ENCODE measurements at places on chromosomes 11 and 22. TPM values are rescaled to one million over a fixed set of nuclear protein-coding genes. Genes with fewer than 3 reads are reported as not detected.
A peak's percentile ranks its signal among the peaks of the same experiment; 100 is the strongest.

- H3K36me3 ChIP-seq: no peaks in the 10 kb centered on the region
- no peak overlapping the region for H3K4me3 ChIP-seq
- H3K27ac ChIP-seq: no peak overlapping the region
- no peak for DNase-seq
Measured at GRCh38 chr22:44525941-44526778, 28.1 kb upstream of the RTL6 start.

DNA sequence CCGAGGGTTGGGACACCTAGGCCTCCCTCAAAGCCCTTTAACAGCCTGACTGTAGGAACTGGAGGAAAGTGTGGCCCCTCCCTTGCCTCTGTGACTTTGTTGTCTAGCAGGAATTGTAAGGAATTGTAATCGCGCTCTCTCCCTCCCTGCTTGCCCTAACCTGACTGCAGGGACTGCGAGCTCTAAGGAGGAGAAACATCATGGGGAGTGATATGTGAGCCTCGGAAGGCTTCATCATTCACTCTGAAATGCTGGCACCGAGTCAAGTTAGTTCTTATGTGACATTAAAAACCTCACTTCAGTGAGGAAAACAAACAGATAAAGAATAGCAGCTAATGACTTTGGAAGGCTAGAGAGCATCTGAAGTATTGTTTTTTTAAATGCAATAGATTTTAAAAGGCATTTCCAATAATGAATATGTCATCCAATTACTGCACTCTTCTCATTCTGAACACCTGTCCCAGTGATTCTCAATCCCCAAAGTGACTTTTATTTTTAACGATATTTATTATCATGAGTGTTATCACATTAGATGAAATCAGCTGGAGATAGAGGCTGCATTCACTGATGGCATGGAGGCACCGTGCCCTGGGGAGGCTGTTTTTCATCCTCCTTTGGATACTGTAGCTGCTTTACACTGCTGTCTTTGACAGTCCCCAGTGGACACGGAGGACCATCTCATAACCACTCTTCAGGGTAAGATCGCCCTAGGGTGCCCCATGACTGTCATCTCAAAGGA is 58.5 kb upstream of the NTM start:
- H3K27ac ChIP-seq: no peak overlapping the region
- DNase-seq: no peak
- no peaks in the 10 kb centered on the region for H3K36me3 ChIP-seq

DNA sequence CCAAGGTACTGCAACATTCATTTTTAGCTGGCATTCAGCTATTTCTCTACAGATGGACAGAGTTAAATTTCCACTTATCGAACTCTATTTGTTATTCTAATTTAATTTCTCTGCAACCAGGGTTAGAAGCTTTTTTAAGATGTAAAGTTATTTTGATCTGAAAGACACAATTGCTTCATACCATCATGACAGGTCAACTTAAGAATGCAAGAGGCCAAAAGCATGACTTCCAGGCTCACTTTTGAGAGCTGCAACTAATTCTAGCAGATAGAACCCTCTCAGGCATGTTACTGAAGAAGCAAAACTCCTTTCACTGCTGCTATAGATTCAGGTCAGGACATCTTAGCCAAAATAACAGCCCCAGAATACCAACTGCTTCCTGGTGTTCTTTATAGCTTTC is 86.5 kb upstream of the GALNT18 start:
- no peaks in the 10 kb centered on the region for H3K27me3 ChIP-seq
- H3K4me3 ChIP-seq: no peak overlapping the region
- no peaks in the 10 kb centered on the region for H3K4me1 ChIP-seq
- no peak for DNase-seq
- H3K27ac ChIP-seq: no peak overlapping the region

- peak within 1 kb of the TSS; percentile 43 for H3K4me3 ChIP-seq
- H3K27me3 ChIP-seq: no peaks in the 10 kb centered on the region
- H3K36me3 ChIP-seq: no peaks in the 10 kb centered on the region
- H3K27ac ChIP-seq: peak within 1 kb of the TSS; percentile 95
- peaks cover 26% of the 10 kb centered on the region for H3K4me1 ChIP-seq
- DNase-seq: peak; percentile 73
Measured at GRCh38 chr11:12377106-12377823, at the start of gene PARVA. Gene PARVA (plus strand): TSS chr11:12377571. CDS start chr11:12377648, 77 bp downstream.

DNA sequence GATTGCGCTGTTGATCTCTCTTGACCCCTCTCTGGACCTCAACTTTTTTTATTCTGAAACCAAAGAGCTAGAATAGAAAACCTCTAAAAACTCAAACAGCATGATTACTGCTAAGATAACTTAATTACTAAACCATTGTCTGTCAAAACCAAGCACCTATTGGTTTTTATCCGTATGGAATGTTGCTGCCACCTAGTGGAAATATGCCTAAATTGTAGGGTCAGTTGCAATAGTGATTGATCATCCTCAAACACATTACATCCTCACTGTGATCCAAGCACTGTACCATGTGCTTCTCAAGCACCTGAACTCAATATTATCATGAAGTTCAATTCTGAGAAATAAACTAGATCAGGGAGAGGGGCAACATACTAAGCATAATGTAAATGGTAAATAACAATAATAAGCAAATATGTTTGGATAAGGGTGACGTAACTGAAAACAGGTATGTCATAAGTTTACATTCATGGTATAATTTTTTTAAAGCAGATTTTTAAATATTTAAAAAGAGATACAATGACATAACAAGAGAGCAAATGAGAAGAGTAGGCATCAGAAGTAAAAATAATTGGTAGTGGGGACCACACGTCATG is 3.8 kb upstream of the OR5A2 start:
- H3K4me1 ChIP-seq: no peaks in the 10 kb centered on the region
- H3K27me3 ChIP-seq: no peaks in the 10 kb centered on the region
- no peak overlapping the region for H3K4me3 ChIP-seq
- no peaks in the 10 kb centered on the region for H3K36me3 ChIP-seq
- H3K27ac ChIP-seq: no peak overlapping the region
- peak; percentile 8 for DNase-seq

GRCh38 chr22:25564320-25564978 is at the start of gene GRK3:
Gene GRK3 (plus strand): TSS chr22:25564675. CDS start chr22:25565041, 366 bp downstream.
- H3K36me3 ChIP-seq: no peaks in the 10 kb centered on the region
- peak within 1 kb of the TSS; percentile 83 for H3K4me3 ChIP-seq
- peaks cover 5% of the 10 kb centered on the region for H3K4me1 ChIP-seq

- DNase-seq: no peak
- H3K27me3 ChIP-seq: no peaks in the 10 kb centered on the region
- no peak overlapping the region for H3K4me3 ChIP-seq
Measured at GRCh38 chr11:116275635-116276034, 497.2 kb downstream of the BUD13 start.

DNA sequence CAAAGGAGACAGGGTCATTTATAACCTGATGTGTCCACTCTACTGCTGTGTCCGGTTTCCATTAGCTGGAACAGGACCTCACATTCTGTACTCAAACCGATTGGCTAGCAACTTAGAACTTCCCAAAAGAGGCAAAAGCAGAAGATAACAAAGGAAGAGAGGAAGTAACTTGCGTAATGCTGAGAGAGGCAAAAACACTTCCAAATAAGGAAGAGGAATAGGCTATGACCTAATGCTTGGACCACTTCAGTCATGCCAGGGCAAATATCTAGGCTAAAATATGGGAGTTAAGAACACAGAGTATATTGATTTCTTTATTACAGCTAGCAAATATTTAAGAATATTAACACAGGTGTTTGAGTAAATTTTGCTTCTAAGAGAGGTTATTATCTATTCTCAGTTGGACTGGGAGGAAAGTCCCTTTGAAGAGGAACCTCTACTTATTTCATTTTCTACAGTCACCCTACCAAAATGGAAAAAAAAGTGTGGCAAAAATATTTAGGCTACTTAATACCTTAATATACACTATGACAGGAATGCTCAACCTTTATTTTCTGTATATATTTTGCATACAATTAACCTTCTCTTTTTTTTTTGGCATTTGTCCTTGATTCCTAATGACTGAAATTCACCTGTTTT is 499.8 kb upstream of the CHORDC1 start:
- H3K4me1 ChIP-seq: no peaks in the 10 kb centered on the region
- no peak overlapping the region for H3K27ac ChIP-seq
- H3K36me3 ChIP-seq: no peaks in the 10 kb centered on the region
- no peak for DNase-seq
- H3K27me3 ChIP-seq: no peaks in the 10 kb centered on the region

DNA sequence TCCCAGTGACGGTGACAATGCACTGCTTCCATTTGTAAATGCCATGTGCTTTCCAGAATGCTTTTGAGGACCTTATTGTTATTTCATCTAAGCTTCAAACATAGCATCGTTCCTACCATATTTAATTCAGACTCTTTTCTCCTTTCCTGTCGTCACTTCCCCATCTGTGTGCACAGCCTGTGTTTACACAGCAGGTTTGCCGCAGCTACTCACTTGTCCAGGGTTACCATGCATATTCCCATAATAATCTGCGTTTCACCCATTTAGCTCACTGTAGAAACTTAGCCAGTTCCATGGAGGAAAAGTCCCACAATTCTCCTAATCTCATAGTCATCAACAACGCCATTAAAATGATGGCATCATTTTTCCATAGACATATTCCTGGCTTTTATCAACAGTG is 48.0 kb downstream of the FLI1 start:
- no peak overlapping the region for H3K27ac ChIP-seq
- H3K4me1 ChIP-seq: no peaks in the 10 kb centered on the region
- no peak for DNase-seq
- no peak overlapping the region for H3K4me3 ChIP-seq

DNA sequence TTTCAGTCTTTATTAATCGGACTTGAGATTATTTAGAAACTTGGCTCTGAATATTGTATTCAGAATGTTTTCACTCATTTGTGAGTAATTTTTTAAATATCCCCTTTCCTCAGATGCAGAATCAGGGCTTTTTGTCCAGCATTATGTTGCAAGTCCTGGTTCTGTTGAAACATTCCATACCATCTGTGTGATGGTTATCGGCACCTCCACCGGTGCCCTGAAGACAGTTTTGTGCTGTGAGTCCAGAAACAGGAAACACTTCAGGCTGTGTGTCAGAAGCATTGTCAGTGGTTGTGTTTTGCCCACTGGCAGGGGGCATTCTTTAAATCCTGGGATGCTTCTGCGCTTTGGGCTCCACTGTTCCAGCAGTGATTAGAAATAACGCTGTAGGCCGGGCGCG is 20.4 kb downstream of the CDPF1 start:
- DNase-seq: no peak
- H3K36me3 ChIP-seq: peaks cover 11% of the 10 kb centered on the region
- H3K4me3 ChIP-seq: no peak overlapping the region
- H3K4me1 ChIP-seq: no peaks in the 10 kb centered on the region

- no peak for DNase-seq
- H3K4me1 ChIP-seq: no peaks in the 10 kb centered on the region
- H3K4me3 ChIP-seq: no peak overlapping the region
- H3K27ac ChIP-seq: no peak overlapping the region
Measured at GRCh38 chr11:87256694-87257340, 219.1 kb downstream of the TMEM135 start.

- no peak for DNase-seq
- no peak overlapping the region for H3K27ac ChIP-seq
- no peaks in the 10 kb centered on the region for H3K36me3 ChIP-seq
- H3K4me3 ChIP-seq: no peak overlapping the region
- no peaks in the 10 kb centered on the region for H3K4me1 ChIP-seq
Measured at GRCh38 chr11:47443028-47443700, 5.8 kb downstream of the RAPSN start.

DNA sequence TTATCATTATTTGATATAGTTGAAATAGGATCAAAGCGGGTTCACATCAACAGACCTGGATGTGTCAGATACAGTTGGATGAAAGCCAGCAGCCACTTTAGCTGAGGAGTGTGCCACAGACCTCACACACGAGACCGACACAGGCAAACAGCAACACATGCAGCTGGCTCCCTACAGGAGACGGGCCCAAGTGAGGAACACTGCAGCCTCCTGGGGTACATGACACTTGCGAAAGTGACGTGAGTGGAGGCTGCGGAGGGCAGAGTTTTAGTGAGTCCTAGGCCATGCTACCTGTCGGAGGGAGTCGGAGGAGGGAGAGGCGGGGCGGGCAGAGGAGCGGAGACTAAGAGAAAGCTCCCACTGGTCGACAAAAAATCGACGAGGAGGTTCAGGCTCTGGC is 100.9 kb upstream of the BID start:
- H3K4me1 ChIP-seq: no peaks in the 10 kb centered on the region
- H3K27me3 ChIP-seq: no peaks in the 10 kb centered on the region
- H3K4me3 ChIP-seq: no peak overlapping the region

DNA sequence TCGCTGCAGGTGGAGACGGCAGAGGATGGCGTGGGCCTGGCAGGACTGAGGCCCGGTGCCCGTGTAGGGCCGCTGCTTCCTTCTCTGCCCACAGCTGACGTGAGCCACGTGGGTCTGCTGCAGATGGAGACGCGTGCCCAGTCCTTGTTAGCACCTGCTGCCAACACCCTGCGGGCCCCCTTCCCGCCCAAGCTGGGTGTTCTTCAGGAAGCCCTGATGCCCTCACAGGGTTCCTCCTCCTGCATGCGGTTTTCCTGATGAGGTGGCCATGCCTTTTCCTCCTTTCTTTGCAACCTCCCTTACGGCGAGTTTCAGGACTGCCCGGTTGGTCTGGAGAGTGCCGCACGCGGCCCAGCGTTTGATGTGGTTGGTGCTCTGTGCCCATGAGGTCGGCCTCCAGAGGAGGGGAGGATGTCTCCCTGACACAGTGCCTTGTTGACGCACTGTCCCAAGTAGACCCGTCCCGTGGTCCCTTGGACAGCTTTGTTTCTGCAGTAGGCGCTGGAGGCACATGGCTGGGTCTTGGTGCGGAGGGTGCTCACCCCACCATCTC is 44.7 kb downstream of the AP2A2 start:
- DNase-seq: no peak
- H3K27ac ChIP-seq: no peak overlapping the region
- peaks cover 18% of the 10 kb centered on the region for H3K36me3 ChIP-seq
- H3K4me1 ChIP-seq: no peaks in the 10 kb centered on the region

- no peak overlapping the region for H3K27ac ChIP-seq
- DNase-seq: no peak
- no peaks in the 10 kb centered on the region for H3K36me3 ChIP-seq
- no peak overlapping the region for H3K4me3 ChIP-seq
- no peaks in the 10 kb centered on the region for H3K4me1 ChIP-seq
- no peaks in the 10 kb centered on the region for H3K27me3 ChIP-seq
Measured at GRCh38 chr11:66889960-66890359, 33.1 kb downstream of the LRFN4 start.

Gene RASD2
- 0.35 TPM for total RNA-seq

Gene SLC5A12
- total RNA-seq: not detected

Gene GRIA4
- total RNA-seq: 0.71 TPM

Gene MTA2
- 17.3 TPM for total RNA-seq

Gene SERPING1
- 240 TPM for total RNA-seq

Gene DERL3
- 13.0 TPM for total RNA-seq

Gene UCP3
- total RNA-seq: 0.32 TPM
